ENCODE measurements at places on chromosomes 12 and 14.

GRCh38 chr14:22838631-22839041 is 2.3 kb downstream of the MMP14 start:
- DNase-seq: no peak

- no peak for DNase-seq
Observed at GRCh38 chr12:53866727-53867126, 71.9 kb upstream of the HOXC13 start.

- no peak for DNase-seq
Observed at GRCh38 chr12:5884285-5884684, 60.8 kb downstream of the ANO2 start.

- no peak for DNase-seq
Observed at GRCh38 chr12:46660719-46661109, 165.1 kb downstream of the SLC38A4 start.

- DNase-seq: peak; percentile 44
Observed at GRCh38 chr12:113030875-113031525, 25.5 kb upstream of the DTX1 start.

GRCh38 chr12:123971770-123972456 is 718 bp downstream of the CCDC92 start:
- no peak for DNase-seq

DNA sequence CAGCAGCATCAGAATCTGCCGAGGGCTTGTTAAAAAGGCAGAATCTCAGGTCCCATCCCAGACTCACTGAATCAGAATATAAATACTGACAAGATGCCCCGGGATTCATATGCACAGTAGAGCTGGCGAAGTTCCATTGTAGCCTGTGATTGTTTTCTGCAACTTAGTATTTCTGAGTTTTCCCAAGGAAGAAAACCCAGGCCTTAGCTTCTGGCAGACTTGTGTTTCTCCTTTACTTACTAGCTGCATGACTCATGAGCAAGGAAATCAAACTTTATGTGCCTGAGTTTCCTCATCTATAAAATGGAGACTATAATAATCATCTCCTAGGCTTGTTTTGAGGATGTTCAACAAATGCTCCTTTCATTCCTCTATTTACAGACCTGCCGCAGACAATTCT is 278.5 kb upstream of the PLEKHG7 start:
- DNase-seq: no peak

DNA sequence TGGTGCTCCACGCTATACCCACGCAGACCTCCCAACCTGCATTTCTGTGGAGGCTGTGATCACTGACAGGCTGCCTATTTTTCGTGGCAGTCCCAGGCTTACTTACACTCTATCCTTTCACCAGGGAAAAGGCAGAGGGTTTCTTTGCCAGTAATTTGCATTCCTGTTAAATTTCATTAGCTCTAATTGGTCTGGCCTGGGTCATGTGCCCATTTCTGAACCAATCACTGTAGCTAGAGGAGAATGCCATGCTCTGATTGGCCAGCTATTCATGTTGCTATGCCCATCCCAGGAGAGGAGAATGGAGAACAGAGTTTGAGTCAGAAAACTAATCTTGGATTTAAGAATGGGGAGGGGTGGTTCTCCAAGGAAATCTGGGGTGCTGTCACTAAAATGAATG is 43.2 kb upstream of the TUNAR start:
- no peak for DNase-seq

GRCh38 chr12:113220593-113221180 is 577 bp upstream of the TPCN1 start:
- no peak for DNase-seq

DNA sequence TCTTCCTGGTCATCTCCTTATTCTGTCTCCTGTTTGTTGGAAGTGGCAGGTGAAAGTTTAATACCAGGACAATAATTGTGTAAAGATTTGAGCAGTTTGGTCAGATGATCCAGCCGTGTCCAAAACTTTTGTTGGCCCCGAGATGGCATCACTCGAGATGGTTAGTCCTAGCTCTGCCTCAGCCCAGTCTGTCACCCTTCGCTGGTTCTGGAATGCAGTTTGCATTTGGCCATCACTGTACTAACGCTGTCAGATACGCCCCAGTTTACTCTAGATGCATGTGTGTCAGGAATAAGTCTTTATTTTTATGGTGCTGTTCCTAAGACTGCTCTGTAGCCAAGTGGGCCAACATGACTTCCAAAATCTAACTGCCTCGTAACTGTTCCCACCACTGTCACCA is 79.6 kb downstream of the MOK start:
- DNase-seq: no peak

- DNase-seq: no peak
Observed at GRCh38 chr14:104687601-104688504, 1.6 kb upstream of the INF2 start.

DNA sequence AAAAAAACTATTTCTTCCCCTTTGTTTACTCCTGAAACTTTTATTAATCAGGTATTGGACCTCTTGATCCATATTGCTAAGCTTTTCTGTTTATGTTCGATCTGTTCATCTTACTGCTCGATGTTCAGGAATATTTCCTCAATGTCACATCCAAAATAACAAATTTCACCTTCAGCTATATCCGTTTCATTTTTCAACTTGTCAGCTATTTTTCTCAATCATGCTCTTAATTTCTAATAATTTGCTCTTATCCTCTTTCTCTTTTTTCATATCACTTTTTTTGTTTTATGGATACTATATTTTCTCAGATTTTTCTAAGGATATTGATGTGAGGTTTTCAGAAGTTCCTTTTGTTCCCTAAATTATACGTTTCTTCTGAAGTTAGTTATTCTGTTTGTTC is 29.8 kb downstream of the SLC38A4 start:
- DNase-seq: no peak

- no peak for DNase-seq
Observed at GRCh38 chr12:94338006-94338794, 121.5 kb downstream of the CEP83 start.

- DNase-seq: no peak
Observed at GRCh38 chr14:91732439-91732838, 553 bp upstream of the CATSPERB start.

GRCh38 chr14:54796961-54797360 is 105.7 kb downstream of the GCH1 start:
- no peak for DNase-seq

DNA sequence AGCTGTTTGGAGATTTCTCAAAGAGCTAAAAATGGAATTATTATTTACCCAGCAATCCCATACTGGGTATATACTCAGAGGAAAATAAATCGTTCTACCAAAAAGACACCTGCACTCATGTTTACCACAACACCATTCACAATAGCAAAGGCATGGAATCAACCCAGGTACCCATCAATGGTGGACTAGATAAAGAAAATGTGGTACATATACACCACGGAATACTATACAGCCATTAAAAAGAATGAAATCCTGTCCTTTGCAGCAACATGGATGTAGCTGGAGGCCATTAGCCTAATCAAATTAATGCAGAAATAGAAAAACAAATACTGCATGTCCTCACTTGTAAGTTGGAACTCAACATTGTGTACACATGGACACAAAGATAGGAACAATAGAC is 37.9 kb downstream of the WBP11 start:
- DNase-seq: no peak

DNA sequence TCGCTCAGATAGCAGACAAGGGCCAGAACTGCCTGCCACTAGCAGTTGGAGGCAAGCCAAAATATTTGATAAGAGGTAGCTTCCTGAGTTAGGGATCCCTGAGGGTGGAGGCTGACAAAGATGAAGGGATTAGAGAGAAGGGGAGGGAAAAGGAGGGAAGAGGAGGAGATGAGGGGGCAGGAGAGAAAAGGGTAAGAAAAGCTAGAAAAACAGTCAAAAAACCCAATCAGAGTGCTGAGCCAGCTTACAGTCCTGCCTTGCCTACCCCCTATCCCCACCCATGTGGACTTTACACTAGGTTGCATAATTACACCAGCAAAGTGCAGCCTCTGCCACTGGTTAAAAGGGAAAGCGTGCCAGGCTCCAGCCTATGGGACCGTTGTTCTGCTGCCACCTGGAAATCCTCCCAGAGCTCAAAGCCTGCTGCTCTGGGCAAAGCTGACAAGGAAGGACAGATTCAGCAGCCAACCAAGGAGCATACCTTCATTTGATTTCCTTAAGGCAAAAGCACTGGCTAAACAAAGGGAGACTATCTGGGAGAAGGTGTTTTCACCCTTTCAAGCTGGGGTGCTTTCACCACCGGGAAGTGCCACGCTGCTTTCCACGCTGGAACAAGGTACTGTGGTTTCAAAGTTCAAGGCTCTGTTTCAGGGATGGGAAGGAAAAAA is 3.8 kb upstream of the NUMB start:
- DNase-seq: peak; percentile 20

- DNase-seq: no peak
Observed at GRCh38 chr14:20606190-20606901, 15.2 kb upstream of the RNASE12 start.

GRCh38 chr14:52283099-52283498 is 15.6 kb downstream of the PTGDR start:
- no peak for DNase-seq

- no peak for DNase-seq
Observed at GRCh38 chr14:50064993-50065392, 51.4 kb downstream of the VCPKMT start.

GRCh38 chr12:92908108-92908507 is 21.0 kb downstream of the EEA1 start:
- DNase-seq: no peak

- no peak for DNase-seq
Observed at GRCh38 chr12:43131301-43131700, 420.7 kb downstream of the ADAMTS20 start.

GRCh38 chr12:15244926-15245325 is 23.7 kb upstream of the RERG start:
- DNase-seq: no peak

- DNase-seq: no peak
Observed at GRCh38 chr12:92654929-92655328, 47.9 kb upstream of the PLEKHG7 start.

DNA sequence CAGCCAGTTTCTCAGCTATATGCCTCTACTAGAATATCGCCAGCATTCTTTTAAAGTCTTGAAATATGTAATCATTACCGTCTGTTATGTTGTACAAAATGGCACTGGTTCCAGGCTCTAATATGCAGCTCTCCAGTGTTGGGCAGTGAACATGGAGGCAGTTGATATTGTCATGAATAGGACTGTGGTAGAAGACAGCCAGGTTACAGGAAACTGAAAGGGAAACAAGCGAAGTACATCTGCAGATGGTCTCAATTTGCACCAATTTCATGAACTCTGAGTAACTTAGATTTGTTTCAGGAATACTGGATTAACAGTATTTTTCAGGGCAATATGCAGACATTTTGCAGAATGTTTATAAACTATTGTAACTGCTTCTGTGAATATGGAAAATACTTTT is 13.4 kb upstream of the KLHL42 start:
- DNase-seq: no peak

GRCh38 chr12:69497308-69498026 is 27.3 kb downstream of the FRS2 start:
- DNase-seq: no peak

- DNase-seq: no peak
Observed at GRCh38 chr12:54411391-54412241, 7.5 kb downstream of the ITGA5 start.

Data from right renal pelvis (tissue), 4 donors.